ENCODE measurements at places on chromosomes 4 and X.

- peak; percentile 27 for DNase-seq
Measured at GRCh38 chrX:140815868-140816267, 106.3 kb downstream of the LINC00632 start.

DNA sequence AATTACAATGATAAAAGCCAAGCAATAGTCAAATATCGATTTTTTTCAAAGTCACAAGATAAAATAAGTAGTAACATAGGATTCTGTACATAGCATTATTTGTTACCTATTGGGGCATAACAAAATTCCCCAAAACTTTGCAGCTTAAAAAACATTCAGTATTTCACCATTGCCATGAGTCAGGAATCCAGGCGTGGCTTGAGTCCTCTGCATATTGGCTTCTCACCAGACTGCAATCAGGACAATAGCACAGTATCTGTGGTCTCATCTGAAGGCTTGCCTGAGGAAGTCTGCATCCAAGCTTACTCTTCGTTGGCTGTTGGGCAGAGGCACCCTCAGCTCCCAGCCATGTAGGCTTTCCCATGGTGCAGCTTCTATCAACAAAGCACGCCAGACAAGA lies 6.2 kb upstream of the CTBP1 start:
- DNase-seq: no peak

DNA sequence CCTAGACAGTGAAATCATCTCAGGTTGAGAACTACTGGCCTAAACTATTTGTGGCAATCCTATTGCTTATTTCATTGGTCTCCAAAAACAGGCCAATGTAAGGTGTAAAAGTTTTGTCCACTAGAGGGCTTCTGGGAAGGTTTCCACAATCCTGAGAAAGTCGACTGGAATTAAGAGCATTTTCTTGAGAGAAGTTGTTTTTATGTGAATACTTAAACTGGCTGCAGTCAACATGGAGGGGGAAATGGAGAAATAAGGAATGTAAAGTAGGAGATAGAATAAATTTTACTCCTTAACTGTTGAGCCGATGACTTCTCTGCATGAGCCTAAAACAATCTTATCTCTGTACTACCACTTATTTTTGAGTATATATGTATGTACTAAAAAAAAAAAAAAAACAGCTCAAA lies 11.0 kb upstream of the EIF4E start:
- DNase-seq: peak; percentile 22

DNA sequence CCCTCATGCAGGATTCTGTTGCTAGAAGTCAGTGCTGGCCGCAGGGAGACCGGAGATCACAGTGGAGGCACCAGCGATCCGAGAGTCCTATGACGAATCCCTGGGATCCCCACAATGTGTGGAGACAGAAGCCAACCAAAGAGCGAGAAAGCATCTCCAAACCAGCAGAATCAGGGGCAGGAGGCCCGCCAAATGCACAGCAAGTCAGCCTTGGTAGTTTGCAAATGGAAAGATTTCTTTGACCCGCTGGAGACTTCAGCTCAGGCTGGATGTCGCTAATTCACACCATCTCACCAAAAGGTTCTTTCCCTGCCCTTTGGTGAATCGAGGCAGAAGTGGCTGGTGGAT lies 505 bp upstream of the PKD2 start:
- DNase-seq: no peak

GRCh38 chr4:99275050-99275449 lies 15.7 kb downstream of the ADH1A start:
- DNase-seq: no peak

DNA sequence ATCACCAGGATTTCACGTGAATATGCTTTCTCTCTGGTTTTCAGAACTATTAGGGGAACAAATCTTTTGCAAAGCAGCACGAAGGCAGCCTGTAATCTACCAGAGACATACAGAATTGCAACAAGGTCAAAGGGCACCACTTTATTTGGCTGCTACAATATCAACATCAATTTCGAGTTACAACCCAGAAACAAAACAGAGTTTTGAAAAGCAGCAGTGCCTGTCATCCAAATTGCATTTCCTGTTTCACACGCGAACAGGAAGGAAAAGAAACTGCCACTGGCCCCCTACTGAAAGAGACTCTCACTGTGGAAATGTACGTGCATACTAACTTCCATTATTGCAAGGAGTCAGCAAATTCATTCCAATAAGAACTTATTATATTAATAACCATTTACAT lies 17.1 kb upstream of the C1QTNF7 start:
- no peak for DNase-seq

- no peak for DNase-seq
Measured at GRCh38 chr4:53019485-53020382, 157.6 kb downstream of the RASL11B start.

DNA sequence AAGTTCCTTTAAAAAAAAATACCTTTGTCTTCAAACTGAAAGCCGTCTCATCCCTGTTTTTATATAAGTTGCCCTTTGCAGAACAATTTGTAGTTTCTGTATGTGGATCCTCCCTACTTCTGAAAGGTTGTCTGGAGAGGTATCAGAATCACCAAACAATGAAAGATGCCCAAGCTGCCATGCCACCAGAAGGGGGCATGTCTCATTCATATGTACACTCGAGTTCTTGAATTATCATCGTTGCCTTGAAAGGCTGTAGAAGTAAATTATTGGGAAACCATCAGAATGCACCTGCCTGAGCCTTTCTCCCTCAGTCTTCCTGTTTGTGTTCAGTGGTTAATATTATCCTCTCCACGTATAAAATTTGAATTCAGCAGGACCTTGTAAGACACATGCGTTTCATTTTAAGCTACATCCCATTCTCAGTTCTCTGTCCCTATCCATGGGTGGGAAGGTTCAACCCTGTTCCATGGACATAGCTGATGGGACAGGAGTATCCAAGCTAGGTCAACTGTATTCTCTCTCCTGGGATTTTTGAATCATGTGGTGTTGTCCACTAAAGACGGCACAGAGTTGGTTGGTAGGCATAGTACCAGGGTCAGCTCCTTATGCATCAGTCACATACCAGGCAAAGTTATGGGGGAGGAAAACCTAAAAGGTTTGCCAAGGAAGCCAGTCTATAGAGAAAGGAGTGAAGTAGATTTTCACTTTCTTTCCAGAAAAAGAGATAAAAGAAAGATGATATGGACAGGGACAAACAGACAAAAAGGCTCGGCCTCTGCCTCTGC lies 24.0 kb downstream of the GALNT7 start:
- no peak for DNase-seq

- DNase-seq: no peak
Measured at GRCh38 chr4:160772668-160773067, 1391.1 kb downstream of the FSTL5 start.

DNA sequence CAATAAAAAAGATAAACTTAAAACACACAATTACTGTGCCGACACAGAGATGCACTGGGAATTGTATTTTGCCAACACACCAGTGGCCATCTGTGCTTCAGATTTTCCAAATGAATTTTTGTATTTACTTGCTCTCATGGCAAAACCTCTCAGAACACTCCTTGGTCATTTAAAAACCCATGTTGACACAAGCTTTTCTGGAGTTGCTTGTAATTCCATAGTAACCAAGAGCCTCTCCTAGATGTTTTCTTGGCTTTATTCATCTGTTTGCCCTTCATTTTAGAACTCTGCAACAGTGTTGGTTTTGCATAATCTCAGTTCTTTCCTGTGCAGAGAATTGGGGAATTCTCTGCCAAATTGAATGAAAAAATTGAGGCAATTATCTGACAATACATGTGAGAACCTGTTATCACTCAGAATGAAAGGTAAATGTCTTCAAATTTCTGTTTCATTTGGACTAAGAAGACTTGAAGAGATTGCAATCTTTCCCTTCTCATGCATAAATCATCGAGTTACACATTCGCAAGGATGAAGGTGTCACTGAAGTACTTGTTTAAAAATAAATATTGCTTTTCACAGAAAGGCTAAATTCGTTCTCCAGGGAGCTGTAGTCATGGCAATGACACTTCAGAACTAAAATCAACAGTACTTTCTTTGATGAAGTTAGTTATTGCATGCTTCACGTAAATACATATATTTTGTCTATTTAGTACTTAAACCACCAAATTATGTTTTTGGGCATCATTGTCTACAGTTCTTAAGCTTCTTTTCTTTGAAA lies 301.8 kb upstream of the CTSO start:
- DNase-seq: no peak

DNA sequence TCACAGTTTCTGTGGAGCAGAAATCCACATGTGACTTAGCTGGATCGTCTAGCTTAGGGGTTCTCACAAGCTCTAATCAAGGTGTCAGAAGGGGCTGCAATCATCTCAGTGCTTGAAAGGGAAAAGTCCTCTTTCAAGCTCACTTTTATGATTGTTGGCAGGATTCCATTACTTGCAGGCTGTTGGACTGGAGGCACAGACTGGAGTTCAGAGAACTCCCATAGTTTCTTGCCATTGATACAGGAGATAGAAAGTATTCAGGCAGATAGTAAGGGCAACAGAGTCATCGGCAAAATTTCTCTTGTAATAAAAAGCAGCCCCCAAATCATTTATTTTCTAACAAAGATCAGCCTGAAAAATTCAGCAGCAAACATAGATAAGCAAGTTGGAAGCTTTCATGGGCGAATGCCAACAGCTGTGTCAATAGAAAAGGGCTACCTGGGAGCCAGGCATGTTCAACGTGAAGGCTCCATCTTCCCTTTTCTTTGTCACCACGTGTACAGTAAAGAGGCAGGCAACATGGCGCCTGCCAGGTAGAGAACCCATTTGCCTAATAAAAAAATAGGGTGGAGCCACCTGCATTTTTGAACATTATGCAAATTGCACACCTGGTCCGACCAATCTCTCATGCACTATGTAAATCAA lies 64.4 kb downstream of the CXCL13 start:
- no peak for DNase-seq

GRCh38 chr4:110710070-110710469 lies 87.2 kb upstream of the PITX2 start:
- no peak for DNase-seq

- DNase-seq: no peak
Measured at GRCh38 chr4:127509155-127509554, 123.6 kb upstream of the INTU start.

DNA sequence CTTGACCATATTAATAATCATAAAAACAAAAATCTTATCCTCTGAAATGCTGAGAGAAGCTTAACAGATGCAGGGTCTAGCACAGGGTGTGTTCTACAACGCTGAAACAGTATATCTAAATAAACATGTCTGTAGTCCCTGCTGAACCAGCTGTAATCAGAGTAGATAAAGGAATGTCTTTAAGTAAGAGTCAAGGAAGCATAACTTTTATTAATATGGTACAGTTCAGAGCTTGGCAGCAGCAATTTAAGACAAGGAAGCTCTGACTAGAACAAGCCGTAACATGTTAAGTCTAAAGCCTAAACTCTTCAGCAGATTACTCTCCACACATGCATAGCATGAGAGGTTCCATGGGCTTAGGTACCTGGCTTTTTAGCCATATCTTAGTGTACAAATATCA lies 36.1 kb downstream of the NFKB1 start:
- DNase-seq: no peak

GRCh38 chrX:123625477-123625876 lies 107.4 kb downstream of the THOC2 start:
- DNase-seq: no peak

Data from RPMI8226 (cell line).